ENCODE measurements at places on chromosomes 7 and 10.

GRCh38 chr10:68406815-68407548, at the start of gene RUFY2:
RUFY2 (minus strand) TSS chr10:68407277; CDS start chr10:68407189, 88 bp downstream.
- DNase-seq: peak; percentile 86

- DNase-seq: peak; percentile 28
These were observed 336.0 kb upstream of the IGFBP3 start for GRCh38 chr7:46256870-46257661.

- no peak for DNase-seq
These were observed 244.1 kb upstream of the RHOBTB1 start for GRCh38 chr10:61188101-61188500.

DNA sequence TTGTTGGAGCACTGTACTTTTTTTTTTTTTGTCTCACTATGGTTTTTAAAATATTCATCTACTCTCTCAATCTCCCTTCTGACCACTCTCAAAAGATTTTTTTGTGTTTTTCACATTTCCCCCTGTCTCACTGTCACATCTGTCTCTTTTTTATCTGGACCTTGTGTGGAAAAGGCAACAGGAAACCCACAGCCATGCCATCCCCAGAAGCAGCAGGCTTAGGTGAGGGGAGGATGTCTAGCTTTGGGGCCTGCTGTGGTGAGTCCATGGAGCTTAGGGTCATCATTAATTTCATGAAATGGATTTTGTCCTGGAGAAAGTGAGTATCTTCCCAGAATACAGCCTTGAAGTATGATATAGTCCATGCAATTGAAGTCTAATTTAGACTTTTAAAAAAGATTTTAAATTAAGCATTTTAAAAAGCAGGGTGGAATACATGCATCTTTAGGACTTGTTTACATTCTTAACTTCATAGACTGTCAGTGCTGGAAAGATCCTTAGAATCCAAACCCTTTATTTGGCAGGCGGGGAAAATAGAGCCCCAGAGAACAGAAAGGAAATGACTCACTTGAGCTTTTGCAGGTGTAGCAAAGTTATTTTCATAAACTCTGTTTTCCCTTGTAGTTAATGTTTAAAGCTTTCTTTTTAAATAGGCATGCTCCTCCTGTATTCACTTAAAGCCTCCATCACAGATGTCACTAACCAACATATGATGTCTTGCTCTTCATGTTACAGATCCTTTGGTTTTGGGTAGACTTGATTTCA, 25.1 kb downstream of the MINDY4 start:
- DNase-seq: peak; percentile 45

- DNase-seq: peak; percentile 82
These were observed 231.8 kb downstream of the KCNMA1 start for GRCh38 chr10:77405771-77406241.

- DNase-seq: no peak
These were observed 35.9 kb downstream of the ADCY1 start for GRCh38 chr7:45610019-45610418.

- no peak for DNase-seq
These were observed 168.3 kb upstream of the SP8 start for GRCh38 chr7:20954711-20955619.

GRCh38 chr7:50857804-50858489, 75.3 kb upstream of the GRB10 start:
- no peak for DNase-seq

DNA sequence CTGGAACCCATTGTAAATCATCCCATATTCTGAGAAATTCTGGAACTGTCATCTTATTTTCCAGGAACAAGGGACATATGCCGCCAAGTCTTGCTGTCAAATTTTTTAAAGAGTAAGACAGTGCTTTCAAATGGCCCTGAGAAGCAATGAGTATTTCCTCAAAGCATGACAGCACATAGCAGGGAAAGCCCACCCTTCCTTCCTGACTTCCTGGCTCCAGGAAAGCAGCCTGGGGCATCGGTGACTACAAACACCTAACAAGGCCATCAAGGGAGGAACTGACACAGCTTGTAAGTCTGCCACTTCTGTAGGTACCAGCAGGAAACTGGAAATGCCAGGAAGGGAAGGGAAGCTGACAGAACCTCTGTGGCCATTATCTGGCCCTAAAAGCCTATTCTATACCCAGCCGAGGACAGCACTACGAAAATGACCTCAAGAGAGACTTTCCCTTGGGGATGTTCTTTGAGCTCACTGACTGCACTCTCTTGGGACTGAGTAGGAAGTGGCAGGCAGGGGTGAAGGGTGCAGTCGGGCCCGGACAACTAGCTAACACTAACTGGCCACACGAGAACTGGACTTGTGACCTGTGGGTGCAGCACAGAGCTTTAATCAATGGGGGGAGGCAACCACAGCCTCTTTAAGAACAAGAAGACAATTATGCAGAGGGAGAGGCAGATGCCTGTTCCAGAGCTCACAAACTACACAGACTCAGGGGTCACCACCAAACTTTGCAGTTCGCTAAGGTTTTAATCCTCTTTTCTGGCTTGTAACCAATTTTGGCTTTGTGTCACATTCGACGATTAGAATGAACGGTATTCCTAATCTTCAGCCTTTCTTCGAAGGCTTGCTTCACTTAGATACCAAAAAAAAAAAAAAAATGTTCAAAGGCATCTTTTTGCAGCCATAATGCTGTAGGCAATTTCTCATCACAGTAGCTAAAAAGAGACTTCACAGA, 52.0 kb downstream of the GRB10 start:
- peak; percentile 13 for DNase-seq

- DNase-seq: no peak
These were observed 139.9 kb upstream of the COBL start for GRCh38 chr7:51456431-51457060.

GRCh38 chr7:22125436-22125835, 179.7 kb upstream of the CDCA7L start:
- DNase-seq: no peak

DNA sequence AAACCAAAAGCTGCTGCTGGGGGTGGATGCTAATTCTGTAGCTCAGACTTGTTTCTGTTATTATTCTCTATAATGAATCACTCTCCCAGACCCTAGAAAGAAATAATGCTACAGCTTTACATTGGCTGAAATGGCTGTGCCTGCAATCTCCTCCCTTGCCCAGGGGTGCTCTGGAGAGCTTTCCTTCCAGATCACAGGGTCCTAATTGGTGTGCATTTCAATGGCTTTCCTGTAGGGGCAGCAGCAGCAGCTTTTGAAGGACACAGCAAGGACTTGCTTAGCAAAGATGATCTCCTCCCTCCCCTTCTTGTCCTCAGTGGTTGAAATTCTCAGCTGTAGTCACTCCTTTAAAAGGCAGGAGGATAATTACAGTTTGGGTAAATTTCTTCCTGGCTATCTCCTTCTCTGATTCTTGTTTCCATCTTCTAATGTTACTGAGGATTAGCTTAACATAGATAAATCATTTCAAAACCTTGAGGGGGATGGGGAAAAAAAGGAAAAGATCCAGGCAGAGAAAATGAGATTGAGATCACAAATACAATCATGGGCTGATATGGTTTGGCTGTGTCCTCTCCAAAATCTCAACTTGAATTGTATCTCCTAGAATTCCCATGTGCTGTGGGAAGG, 120.2 kb upstream of the CTTNBP2 start:
- DNase-seq: peak; percentile 7

DNA sequence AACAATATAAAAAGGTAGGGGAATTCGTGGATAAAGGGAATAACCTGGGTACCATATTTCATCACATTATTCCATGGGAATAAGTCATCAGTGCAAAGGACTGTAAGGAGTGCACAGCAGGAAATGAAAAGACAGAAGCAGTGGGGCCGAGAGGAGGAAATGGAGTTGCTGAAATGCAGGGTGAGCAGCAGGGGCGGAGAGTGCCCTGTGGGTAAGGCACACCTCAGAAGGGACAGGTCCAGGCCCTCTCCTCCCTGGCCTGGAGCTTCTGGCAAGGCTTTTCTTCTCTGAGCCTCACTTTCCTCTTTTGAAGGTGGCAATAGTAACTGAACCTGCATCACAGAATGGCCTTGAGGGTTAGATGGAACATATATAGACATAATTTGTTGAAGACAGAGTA, 26.2 kb downstream of the IKZF1 start:
- no peak for DNase-seq

DNA sequence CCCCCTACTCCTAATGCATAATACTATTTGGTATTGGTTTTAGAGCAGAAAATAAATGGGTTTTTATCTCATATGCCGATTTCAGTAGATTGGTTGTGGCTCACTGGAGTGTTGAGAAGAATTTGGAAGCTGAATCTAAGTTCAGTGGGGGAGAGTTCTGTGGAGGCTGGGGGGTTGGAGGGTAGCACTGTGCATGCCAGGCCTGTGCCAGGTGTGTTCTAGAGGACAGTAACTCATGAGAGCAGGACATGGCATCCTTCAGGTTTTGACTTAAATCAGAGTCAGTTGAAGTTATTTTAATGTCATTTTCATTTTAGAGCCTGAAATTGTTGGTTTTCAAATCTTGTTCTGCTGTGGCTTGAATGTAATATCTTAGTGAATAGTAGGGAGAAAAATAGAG, 79.5 kb downstream of the EEPD1 start:
- no peak for DNase-seq

DNA sequence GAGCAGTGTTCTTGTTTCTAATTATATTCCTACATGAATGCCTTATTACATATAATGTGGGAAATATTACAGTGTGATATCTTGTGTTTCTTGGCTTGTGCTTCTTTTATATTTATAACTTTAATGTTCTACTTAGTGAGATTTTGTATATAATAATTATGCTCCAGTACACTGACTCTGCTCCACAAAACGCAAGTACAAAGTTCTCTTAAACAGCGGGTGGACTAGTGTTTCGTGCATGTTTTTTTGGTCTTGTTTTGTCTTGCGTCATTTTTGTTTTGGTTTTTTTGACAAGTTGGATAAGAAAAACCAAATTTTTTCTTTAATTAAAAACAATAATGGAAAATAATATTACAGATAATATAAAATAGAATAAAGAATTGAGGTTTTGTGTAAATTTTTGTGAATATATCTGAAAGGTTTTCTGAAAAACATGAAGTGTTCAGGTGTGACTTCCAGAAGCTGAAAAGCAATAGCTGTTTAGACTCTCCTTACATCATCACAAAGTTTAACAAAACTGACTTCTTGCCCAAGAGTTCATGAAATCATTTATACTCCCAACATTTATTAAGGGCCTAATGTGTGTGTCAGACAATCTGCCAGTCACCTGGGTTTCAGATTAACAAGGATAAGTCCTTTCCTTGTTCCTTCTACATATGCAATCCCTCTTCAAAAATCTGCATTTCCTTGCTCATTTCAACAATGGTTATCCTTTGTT, 331.8 kb downstream of the LRRTM3 start:
- DNase-seq: no peak

GRCh38 chr10:50625649-50626132, 1.9 kb upstream of the SGMS1 start:
- DNase-seq: no peak

DNA sequence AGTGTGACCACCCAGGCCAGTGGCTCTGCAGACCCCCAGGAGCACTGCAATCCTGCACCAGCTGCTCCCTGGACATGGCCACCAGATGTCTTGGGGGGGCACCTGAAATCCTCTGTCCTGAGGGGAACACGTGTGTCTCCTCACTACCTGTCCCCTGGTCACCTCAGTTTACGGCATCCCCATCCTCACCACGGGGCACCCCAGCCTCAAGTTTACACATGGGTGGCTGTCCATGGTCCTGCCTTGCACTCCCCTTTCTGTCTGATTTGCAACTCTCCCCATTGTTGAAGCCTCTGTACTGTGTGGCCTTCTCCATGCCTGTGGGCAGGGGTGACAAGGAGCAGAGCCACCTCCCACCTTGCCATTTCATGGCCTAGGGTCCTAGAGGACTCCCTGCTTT, 67.2 kb downstream of the RAMP3 start:
- peak; percentile 5 for DNase-seq

DNA sequence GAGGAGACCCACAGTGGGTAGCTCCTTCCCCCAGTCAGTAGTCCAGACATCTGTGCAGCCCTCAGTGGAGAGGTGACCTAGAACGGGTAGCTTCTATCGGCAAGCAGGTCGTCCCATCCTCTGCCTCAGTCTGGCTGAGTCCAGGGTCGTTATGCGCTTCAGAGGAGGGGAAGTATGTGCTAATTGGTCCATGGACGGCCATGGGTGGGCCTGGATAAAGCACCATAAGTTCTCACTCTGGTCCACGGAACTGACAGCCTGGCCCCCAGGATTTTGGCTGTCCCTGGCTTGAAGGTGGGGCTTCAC, 78.6 kb downstream of the HDAC9 start:
- no peak for DNase-seq

- no peak for DNase-seq
These were observed 72.6 kb downstream of the FOXL3 start for GRCh38 chr7:362402-363096.

DNA sequence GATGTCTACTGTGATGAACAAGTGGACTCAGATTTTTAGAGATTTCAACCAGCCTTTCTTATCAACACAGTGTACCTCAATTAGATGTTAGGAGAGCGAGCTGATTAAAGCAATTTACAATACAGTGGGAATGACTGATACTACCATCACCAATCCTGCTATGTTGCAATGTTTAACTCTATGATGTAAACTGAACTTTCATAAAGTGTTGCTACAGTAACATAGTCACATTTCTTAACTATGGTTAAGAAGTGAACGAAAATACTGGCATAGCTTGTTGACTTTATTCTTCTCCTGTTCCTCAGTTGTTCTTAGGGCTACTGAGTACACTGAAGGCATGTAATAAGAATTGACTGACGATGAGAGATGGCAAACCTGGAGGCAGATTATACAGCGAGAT, 139.8 kb downstream of the MYOF start:
- DNase-seq: no peak

GRCh38 chr7:50681432-50682045, 101.2 kb downstream of the GRB10 start:
- no peak for DNase-seq

- peak; percentile 80 for DNase-seq
These were observed 166.1 kb downstream of the ST7 start for GRCh38 chr7:117119192-117119924.

- DNase-seq: peak; percentile 19
These were observed 42.9 kb downstream of the ANTXRL start for GRCh38 chr10:46329690-46330016.

DNA sequence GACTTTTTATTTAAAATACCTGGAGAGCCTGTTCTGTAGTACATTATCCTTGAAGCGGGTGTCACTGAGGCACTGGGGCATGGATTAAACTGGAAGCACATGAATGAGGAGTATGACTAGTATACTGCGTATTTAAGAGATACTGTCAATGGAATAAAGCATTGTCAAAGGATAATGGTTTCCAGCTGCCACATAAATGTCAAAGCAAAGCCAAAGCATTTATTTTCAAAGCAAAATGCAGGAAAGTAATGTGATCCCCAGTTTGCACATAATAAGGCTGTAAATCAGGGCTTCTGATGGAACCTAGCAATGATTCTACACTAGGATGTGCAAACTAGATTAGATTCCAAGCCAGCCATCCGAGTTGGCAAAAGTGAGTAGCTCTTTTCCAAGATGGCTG, 240.1 kb downstream of the POU6F2 start:
- DNase-seq: no peak

GRCh38 chr7:143460271-143460979, 17.2 kb downstream of the TAS2R60 start:
- peak; percentile 54 for DNase-seq

DNA sequence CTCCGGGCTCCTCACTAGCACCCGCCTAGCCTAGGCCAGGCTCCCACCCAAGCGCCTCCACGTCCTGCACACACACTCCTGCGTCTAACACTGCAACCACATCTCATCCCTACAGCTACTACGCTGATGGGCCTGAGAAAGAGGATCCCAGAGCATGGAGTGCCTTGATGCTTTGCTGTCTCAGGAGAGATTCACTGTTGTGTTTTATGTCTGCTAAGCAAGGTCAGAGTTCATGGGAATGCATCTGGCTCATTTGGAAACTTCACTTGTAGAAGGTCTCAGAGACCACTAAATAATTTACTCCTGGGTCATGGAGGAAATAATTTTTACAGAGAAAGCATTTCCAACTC, 88.7 kb downstream of the SLIT1 start:
- no peak for DNase-seq

Measured in fibroblast of skin of scalp (primary cell).